ENCODE measurements at places on chromosomes 5 and 9.

DNA sequence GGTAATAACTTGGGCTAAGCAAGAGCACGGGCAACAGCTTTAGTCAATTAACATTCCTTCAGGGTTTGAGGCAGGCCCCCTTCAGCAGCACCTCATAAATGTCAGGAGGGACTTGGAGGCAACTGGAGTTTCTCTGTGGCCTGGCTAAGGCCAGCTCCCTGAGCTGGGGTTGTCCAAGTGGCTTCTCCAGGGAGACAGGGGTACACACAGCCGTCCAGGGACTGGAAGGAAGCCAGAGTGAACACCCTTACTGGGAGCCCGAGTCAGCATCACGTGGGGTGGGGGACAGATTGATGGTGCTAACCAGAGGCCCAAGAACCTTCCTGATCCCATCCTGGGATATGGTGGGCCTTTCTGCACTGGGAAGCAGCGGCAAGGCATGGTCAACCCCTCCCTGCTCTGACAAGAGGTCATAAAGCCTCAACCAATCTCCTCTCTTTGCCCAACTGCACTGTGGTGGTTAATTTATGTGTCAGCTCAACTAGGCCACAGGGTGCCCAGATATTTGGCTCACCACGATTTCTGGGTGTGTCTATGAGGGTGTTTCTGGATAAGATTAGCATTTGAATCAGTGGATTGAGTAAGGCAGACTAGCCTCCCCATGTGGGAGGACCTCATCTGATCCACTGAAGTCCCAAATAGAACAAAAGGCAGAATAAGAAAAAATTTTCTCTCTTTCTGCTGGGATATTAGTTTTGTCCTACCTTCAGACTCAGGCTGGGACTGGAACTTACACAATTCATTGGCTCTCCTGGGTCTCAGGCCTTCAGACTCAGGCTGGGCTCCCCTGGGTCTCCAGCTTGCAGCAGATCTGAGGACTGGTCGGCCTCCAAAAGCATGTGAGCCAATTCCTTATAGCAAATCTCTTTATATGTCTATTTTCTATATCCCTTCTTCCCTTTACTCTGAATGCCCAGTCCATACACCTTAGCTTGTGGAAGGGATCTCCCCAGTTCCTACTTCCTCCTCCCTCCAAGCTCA, 127.2 kb upstream of the LARP1 start:
- no peaks in the 10 kb centered on the region for H3K36me3 ChIP-seq
- DNase-seq: no peak
- H3K27ac ChIP-seq: no peak overlapping the region
- H3K4me3 ChIP-seq: no peak overlapping the region

DNA sequence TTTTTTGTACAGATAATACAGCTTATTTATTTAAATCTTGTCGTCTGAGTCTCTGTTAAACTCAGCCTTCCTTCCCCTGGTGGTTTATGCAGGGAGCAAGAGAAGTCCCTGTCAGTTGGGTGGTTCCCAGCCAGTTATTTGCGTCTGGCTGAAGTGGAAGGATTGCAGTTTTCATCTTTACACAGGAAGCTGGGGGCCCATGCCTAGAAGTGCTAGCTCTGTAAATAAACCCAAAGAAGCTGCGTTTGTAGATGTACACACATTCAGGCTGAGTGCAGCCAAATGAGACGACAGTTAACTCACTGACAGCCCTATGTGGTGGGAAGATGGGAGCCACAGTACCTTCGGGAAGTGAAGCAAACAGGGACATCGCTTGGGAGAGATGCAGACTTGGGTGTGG, 122.1 kb downstream of the SAXO1 start:
- no peaks in the 10 kb centered on the region for H3K4me1 ChIP-seq
- no peaks in the 10 kb centered on the region for H3K27me3 ChIP-seq
- no peak overlapping the region for H3K27ac ChIP-seq
- H3K4me3 ChIP-seq: no peak overlapping the region
- no peaks in the 10 kb centered on the region for H3K36me3 ChIP-seq

GRCh38 chr9:35293376-35293964, 131.7 kb downstream of the UNC13B start:
- no peaks in the 10 kb centered on the region for H3K27me3 ChIP-seq
- H3K27ac ChIP-seq: no peak overlapping the region
- DNase-seq: no peak
- H3K4me3 ChIP-seq: no peak overlapping the region
- H3K4me1 ChIP-seq: no peaks in the 10 kb centered on the region

DNA sequence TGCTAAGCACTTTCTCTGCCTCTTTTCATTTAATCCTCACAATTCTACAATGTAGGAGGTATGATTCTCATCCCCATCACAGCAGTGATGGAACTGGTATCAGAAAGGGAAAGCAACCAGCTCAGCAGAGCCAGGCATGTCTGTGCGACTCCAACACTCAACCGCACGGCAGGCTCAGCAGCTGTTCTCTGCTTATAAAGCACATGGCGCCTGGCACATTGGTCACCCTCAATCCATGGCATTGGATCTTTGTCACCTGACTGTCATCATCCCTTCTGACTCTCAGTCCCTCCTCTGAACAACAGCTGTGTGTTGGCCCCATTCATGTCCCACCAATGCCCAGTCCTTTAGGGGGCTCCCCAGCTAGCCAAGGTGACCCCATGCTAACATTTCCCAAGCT, 45.1 kb upstream of the HAND1 start:
- no peak overlapping the region for H3K27ac ChIP-seq
- H3K27me3 ChIP-seq: peaks cover 2% of the 10 kb centered on the region
- H3K4me3 ChIP-seq: no peak overlapping the region
- DNase-seq: no peak
- no peaks in the 10 kb centered on the region for H3K36me3 ChIP-seq

GRCh38 chr5:98933445-98934072, 4.8 kb upstream of the CHD1 start:
- no peaks in the 10 kb centered on the region for H3K27me3 ChIP-seq
- H3K4me1 ChIP-seq: peaks cover 1% of the 10 kb centered on the region
- no peaks in the 10 kb centered on the region for H3K36me3 ChIP-seq
- H3K4me3 ChIP-seq: no peak overlapping the region
- H3K27ac ChIP-seq: no peak overlapping the region
- DNase-seq: no peak

Data from aorta (tissue), 5 donors.